ENCODE measurements at places on chromosomes 3 and 15.

DNA sequence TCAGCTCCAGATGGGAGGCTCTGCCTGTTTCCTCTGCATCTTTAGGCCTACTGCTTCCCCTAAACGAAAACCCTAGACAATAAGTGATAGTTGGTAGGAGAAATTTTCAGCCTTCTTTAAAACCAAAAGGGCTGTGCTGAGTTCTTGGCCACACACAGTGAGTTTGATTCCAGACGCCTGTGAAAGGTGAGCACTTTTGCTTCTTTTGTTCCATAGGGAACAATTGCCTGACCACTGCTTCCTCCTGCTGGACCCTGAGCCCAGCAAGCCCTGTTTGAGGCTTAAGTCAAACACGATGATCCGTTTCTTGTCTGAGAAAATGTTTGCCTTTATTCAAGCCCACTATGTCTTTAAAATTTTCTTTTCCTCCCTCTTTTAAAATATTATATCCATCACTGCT lies 493.9 kb downstream of the ZIC1 start:
- DNase-seq, result no peak

GRCh38 chr3:189096092-189096491 lies 75.7 kb upstream of the TPRG1 start:
- no peak for DNase-seq

- no peak for DNase-seq
Observed at GRCh38 chr15:93268066-93268465, 179.1 kb upstream of the RGMA start.

GRCh38 chr3:149450281-149450680 lies 24.2 kb upstream of the TM4SF4 start:
- no peak for DNase-seq

DNA sequence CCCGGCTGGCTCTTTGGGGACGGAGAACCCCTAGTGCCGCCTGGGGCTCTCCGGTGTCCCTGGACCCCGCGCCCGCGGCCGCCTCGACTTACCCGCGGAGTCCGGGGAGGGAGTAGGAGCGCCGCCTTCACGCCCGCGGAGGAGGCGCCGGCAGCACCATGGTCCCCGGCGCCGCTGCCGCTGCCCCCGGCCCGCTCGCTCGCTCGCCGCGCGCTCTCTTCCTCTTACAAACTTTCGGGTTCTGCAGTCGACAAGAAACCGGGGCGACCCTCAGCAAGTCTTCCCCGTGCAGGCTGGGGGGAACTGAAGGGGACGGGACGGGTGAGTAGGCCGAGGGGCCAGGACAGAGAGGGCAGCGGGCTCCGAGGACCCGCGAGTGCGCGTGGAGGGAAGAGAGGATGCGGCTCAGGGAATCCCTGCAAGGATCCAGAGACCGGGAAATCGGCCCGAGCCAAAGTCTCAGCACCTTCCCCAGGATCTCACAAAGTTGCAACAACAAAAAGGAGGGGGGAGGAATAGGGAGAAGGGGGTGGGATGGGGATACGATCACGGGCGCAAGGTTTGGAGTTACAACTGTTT lies 2.0 kb downstream of the FOXP1 start:
- DNase-seq, result no peak

All from kidney glomerular epithelial cell (primary cell).